ENCODE measurements at places on chromosomes 6 and 20.

DNA sequence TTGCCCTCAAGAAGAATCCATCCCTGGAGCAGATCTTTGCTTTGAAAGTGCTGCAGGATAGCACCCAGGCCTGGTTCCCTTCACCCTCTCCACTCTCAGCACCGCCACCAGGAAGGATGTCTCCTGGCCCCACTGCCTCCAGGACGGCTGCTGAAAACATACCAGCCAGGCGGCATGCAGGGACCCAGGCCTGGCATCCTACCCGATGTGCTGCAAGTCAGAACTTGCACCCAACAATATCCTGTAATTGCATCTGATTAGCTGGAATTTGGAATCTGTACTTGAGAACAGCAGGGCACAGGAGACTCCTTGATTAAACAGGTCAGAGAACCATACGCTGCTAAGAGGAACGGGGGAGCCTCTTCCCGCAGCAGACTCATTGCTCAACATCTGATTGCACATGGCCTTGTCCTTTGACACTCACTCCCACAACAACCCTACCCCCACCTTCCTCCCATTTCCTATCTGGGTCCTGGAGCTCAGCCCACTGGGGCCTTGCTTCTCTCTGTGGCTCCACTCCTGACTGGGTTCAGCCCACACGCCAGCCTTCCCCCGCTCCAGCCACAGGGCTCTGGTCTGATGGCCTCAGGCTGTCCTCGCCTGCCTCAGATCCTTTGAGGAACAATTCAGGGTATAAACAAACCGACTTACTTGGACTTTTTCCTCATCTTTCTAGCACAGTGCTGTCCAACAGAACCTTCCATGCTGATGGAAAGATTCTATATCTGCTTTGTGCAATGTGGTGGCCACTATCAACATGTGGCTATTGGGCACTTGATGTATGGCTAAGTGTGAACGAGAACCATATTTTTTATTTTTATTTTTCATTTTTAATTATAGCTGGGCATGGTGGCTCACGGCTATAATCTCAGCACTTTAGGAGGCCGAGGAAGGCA is 78.0 kb downstream of the FGD2 start:
- DNase-seq: no peak

DNA sequence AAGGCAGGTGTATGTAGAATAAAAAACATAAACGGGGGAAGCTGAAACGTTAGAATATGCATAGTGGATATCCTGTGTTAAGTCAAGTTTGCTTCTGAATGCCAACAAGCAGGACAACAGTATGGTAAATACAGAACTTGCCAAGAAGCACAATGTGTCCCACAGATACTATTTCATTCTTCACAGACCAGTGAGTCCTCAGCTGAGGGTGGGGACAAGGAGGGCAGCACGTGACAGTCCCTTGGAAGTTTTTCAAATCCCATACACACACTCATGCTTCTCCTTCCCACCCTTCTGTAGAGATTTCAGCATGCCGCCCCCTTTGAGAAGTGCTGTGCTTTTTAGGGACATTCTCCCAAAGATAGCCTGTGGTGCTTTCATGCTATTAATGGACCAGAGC is 268.5 kb upstream of the ECI2 start:
- DNase-seq: no peak

DNA sequence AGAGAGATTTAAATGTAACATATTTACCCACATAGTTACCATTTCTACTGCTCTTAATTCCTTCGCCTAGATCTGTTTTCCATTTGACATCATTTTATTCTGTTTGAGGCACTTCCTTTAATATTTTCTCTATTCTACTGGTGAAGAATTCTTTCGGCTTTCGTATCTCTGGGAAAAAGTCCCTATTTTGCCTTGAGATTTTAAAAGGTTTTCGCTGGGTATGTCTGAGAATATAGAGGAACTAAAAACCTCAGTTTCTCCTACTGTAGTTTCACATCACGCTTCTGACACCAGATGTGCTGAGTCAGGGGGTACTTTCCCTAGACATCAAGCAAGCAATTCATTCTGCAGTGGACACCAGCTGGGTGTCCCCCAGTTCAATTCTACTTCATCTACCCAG is 61.7 kb downstream of the E2F3 start:
- DNase-seq: no peak

- no peak for DNase-seq
Observed at GRCh38 chr20:33842346-33842745, 31.2 kb downstream of the CHMP4B start.

- peak; percentile 89 for DNase-seq
Observed at GRCh38 chr6:7238900-7239589, 74.0 kb downstream of the SSR1 start.

- no peak for DNase-seq
Observed at GRCh38 chr6:93391965-93392364, 27.4 kb downstream of the EPHA7 start.

DNA sequence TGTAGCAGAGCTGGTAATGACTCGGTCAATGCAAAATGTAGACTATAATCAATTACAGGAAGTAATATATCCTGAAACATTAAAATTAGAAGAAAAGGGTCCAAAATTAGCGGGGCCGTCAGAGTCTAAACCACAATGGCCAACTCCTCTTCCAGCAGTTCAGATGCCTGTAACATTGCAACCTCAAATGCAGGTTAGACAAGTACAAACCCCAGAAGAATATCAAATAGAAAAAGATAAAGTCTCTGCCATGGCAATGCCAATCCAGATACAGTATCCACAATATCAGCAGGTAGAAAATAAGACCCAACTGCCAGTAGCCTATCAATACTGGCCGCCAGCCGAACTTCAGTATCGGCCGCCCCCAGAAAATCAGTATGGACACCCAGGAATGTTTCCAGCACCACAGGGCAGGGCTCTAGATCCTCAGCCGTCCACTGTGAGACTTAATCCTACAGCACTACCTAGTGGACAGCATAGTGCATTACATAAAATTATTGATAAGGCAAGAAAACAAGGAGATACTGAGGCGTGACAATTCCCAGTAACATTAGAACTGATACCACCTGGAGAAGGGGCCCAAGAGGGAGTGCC is 158.4 kb downstream of the GPX5 start:
- DNase-seq: peak; percentile 32

GRCh38 chr6:56841751-56842150 is 113.2 kb upstream of the BEND6 start:
- no peak for DNase-seq

DNA sequence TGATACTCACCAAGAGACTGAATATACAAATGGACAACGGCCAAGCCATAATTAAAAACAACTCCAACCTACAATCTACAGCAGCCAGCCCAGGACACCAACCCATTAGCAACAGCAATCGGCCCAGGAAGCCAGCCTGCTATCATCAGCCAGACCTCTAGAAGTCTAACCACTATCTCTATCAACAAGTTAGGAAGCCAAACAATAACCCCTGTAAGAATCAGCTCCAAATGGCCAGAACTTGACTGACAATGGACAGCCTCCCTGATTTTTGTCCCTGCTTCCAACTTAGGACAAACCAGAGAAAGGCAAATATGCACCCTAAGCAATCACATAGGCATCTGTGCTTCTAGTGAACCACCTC is 511.8 kb upstream of the JARID2 start:
- DNase-seq: no peak

DNA sequence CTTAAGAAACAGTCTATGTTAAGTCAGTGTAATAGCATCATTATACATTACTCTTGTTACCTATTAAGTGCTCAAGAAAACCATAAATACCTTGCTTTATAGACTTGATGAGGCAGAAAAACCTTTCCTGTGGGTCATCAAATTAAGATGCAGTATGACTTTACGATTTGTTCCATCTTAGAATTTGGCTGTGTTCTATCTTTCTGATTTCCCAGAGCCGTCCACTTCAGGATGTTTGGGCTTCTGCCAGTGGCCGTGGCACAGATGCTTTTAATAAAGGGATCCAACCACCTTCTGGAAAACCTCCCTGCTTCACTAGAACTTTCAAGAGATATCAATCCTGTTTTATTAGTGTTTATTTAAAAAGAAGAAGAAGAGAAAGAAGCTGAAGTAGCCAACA is 71.2 kb downstream of the PDE7B start:
- DNase-seq: no peak

GRCh38 chr6:41191569-41191968 is 9.4 kb downstream of the TREML2 start:
- DNase-seq: peak; percentile 81

DNA sequence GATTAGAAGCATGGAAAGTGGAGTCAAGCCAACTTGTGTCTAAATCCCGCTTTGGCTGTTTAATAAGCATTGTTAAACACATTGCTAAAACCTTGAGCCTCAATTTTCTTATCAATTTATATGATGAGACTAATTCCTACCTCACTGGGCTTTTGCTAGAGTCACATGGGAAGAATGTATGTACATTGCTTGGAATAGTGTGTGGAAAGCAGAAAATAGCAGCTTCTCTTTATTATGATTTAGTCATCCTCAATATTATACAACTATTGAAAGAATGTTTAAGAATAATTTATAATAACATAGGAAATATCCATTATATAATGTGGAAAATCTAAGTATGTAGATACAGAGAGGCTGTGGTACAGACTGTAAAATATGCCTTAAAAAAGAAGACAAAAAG is 313.0 kb upstream of the CDYL start:
- DNase-seq: no peak

DNA sequence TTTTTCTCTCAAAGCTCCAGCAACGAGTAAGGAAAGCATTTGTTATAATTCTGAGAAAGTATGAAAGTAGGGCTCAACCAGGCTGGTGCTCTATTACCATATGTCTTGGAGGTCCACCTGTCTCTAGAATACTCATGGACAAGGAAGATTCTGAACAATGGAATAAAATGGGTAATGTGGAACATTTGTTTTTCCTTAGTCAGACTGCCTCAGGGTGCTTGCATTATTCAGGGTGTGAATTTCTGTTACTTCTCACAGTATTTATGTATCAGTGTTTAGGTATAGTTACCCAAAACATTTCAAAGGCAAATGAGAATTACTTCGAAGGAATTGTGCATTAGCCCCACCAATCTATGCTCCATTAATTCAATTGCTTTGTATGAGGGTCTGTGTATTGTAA is 586.2 kb upstream of the CITED2 start:
- DNase-seq: no peak

DNA sequence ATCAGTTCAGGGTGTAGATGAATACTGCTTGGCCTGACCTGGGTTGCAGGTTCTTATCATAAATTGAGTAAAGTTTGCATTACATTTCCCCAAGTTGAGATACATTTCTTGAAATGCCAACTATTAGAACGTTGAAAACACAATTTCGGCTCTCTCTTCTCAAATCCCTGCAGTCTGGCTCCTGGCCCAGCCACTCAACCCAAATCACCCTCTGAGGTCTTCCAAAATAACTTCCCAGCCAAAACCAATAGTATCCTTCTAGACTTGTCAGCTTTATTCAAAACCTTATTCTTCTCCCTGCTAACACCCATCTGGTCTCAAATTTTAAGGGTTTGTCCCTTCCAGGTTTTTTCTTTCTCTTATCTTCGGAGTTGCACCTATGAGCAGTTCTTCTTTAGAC is 263.6 kb downstream of the EYA4 start:
- DNase-seq: no peak

GRCh38 chr6:14100138-14100537 is 17.4 kb upstream of the CD83 start:
- DNase-seq: no peak

- DNase-seq: no peak
Observed at GRCh38 chr6:91970700-91971099, 1383.8 kb upstream of the MAP3K7 start.

DNA sequence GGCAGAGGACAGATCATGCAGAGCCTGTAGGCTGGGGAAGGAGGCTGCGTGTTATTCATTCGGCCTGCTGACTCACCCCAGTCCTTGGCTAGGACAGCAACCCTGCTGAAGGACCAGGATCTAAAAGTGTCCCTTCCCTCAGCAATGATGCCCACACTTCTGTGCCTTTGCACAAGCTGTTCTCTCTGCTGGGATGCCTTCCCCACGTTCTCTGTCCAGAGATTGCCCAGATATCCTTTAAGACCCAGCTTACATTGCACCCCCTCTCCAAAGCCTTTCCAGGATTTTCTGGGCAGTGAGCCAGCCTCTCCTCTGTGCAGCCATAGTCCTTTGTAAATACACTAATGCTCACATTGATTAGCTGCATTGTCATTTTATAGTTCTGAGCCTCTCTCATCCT is 99.3 kb upstream of the CHD6 start:
- no peak for DNase-seq

DNA sequence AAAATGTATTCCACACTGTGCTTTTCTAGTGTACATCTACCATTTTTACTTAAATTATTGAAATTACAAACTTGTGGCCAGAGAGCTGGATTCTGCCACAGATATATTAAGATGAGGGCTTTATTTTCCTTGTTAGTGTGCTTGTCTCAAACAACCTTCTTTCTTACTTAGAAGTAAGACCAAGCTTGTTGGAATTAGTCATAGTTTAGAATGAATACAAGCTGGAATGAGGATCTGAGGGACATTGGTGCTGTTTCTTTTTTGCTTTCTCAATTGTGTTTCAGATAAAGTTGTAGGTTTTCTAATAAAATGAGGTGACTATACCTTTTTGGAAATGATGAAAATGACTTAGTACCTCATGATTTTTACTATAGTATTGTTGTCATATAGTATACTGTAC is 40.3 kb downstream of the UBR2 start:
- DNase-seq: no peak
